ENCODE measurements at places on chromosomes 5 and 9.

GRCh38 chr9:12956261-12956660 lies 181.4 kb downstream of the LURAP1L start:
- no peak for DNase-seq

DNA sequence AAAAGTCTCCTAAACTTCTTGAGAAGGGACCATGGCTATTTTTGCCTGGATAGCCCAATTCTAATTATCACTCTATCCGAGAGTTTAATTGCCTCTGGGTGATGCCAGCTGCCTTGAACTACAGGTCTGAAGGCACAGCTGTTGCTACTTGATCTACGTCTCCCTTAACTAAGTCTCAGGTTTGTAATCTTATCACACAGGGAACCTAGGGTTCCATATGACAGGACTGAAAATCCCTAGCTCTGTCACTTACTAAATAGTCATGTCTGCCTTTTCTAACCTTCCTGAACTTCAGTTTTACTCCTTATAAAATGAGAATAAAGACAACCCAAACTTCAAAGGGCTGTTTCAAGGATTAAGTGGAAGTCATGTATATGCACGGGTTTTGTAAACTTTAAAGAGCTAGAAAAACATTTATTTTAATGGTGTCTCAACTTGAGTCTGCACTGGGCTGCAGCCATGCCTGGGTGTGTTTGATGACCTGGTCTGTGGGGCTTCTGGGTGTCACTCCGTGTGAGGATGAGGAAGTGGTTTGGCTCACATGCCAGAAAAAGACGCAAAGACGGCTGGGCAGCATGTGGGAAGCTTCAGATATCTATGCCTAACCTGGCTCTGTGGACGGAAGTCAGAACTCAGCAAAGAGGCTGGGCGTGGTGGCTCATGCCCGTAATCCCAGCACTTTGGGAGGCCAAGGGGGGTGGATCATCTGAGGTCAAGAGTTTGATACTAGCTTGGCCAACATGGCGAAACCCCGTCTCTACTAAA lies 129.3 kb upstream of the SLC44A1 start:
- DNase-seq: no peak

DNA sequence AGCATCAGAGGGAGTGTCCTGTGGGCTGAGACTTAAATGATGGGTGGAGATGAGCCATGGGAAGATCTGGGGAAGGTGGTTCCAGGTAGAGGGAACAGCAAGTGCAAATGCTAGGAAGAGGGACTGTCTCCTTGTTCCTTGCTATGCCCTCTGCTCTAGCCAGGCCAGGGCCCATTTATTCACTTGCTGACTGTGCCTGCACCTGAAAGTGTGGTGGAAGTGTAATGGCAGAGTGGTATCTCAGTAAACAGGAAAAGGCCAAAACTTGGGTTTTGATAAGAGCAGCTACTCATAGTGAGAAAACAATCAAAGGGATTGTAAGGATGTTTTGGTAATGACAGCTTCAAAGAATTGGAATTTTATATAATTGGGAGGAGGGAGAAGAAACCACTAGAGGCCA lies 32.4 kb downstream of the TLE4 start:
- no peak for DNase-seq

GRCh38 chr9:114284316-114285060 lies 38.4 kb upstream of the ORM1 start:
- DNase-seq: no peak

DNA sequence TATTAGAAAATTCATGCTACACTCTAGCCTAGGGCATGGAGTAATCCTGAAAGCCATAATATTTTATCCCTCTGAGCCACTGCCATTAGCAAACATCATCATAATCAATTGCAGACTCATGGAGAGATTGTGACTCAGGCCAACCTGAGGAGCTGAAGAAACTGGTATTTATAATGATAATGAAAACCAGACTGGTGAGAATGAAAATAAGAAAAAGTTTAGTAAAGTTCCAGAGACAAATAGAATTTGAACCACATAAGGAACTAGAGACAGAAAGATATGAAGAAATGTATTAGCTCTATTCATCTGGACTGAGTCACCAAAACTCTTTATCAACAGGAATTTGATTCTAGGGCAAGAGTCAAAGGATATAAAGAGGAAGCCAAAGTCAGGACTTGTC lies 158.7 kb downstream of the DRD1 start:
- no peak for DNase-seq

- DNase-seq: no peak
Observed at GRCh38 chr5:56673171-56673570, 142.2 kb upstream of the MAP3K1 start.

GRCh38 chr9:124428751-124429529 lies 13.7 kb upstream of the PSMB7 start:
- DNase-seq: no peak

DNA sequence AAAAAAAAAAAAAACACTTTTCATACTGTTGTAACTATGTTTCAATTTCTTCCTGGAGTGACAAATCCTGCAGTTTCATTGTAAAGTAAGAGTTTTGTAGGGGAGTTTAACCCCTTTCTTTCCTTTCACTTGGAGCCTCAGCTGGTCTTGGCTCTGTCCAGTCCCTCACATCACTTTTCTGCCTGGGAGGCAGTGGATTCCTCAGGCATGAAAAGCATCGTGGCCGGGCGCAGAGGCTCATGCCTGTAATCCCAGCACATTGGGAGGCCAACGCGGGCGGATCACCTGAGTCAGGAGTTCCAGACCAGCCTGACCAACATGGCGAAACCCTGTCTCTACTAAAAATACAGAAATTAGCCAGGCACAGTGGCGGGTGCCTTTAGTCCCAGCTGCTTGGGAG lies 45.6 kb upstream of the MYO10 start:
- DNase-seq: no peak

All from ELF-1 (cell line).